ENCODE measurements at places on chromosomes 4 and X.

DNA sequence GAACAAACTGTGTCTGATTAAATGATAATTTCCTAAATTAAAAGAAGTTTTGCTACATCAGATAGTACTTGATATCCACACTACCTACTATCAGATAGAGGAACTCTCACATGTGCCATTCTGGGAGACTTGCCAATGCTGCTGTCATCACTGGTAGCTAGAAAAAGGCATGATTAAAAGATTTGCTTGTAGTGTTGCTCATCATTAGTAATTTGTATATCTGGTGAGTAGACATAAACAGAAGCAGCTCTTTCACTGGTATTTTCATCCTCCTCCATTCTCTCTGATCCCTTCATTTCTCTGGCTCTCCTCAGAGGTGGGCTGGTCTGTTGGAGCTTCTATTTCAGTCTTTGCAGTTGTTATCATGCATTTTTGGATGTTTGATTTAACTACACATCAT lies 56.0 kb downstream of the SPRY1 start:
- DNase-seq, result peak; percentile 63

DNA sequence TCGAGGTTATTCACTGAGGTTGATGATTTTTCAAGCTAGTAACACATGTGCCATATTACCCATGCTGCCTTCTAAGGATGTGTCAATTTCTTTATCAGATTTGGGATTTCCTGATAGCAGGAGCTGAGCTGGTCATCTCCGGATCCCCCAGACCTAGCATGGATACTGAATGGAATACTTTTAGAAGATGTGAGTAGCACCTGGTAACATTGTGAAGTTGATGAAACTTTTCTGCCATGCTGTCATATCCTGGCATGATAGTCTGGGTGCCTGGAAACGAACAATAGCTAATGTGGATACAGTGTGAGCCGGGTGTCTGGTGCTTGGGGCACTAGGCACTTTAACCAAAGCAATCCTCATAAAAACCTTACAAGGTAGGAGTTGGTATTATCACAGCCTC lies 11.0 kb upstream of the CYTL1 start:
- DNase-seq, result no peak

- DNase-seq, result no peak
Observed at GRCh38 chr4:114072781-114073180, 93.3 kb upstream of the ARSJ start.

- DNase-seq, result no peak
Observed at GRCh38 chr4:1770245-1770644, 22.8 kb upstream of the FGFR3 start.

DNA sequence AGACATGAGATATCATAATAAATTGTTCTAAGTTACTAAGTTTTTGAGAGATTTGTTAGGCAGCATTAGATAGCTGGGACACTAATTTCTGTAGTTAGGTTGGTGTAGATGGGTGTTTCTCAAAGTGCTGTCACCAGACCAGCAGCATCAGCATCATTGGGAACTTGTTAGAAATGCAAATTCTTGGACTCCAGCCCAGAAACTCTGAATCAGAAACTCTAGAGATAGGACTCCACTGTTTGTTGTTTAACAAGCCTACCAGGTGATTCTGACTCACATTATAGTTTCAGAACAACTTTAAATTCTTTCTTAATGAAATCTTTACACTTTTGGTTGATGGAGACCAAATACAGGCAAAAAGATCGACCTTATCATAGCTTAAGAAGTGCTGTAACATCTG lies 173.7 kb downstream of the PABPC4L start:
- no peak for DNase-seq

DNA sequence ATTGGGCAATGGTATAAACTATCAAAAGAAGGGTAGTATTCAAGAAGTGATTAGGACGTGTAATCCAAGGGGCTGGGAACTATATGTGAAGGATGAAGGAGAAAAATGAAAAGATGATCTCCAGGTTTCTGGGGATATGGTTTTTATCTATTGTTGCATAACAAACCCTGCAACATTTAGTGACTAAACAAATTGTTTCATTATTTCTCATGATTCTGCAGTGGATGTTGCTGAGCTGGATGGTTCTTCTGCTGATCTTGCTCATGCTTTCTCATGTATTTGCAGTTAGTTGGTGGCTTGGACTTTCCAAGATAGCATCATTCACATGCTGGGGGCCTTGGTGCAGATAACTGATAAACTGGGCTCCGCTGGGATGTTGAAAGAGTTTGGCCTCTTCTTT lies 29.1 kb downstream of the PHOX2B start:
- no peak for DNase-seq

- DNase-seq, result no peak
Observed at GRCh38 chrX:43448688-43449087, 207.4 kb upstream of the MAOA start.

DNA sequence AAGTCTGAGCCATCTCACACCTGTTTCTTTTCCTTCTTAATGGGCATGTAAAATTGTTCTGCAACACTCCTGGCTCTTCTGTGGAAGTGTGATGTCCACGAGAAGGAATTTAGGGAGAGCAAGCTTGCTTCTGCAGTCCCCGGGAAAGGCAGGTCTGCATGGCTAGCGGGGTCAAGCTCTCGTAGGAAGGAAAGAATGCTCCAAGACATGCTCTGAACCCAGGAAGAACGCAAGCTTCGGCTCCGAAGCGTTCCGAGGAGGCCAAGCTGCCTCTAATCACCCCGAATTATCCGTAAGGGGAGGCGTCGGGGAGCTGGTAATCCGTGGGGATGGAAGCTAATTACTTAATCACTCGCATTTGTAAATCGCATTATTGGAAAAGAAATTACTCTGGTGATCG lies 177.7 kb downstream of the CRLF2 start:
- no peak for DNase-seq

- DNase-seq, result no peak
Observed at GRCh38 chr4:109046471-109047201, 255.8 kb downstream of the COL25A1 start.

- peak; percentile 92 for DNase-seq
Observed at GRCh38 chrX:1452516-1453394, at the start of gene ASMTL. ASMTL (minus strand) TSS chrX:1452909; CDS start chrX:1452840, 69 bp downstream.

GRCh38 chr4:1768367-1769034 lies 24.6 kb upstream of the FGFR3 start:
- DNase-seq, result no peak

GRCh38 chrX:108001218-108001814 lies 19.1 kb upstream of the TEX13B start:
- DNase-seq, result peak; percentile 51

DNA sequence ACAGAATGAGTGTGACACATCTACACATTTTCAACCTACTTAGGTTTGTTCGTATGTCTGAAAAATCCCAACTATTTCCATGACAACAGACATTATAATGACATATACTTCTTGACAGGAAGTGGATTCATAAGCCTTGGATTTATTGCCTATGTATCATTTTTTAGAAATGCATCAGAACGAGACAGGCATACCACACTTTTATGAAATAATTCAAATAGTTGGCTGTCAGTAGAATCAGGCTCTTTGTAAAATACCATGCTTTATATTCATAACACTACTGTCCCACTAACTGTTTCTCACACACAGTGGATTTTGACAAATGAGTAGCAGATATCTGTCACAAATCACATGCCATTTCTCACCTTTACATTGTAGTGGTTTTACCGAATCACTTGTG lies 173.2 kb downstream of the BEND2 start:
- DNase-seq, result no peak

DNA sequence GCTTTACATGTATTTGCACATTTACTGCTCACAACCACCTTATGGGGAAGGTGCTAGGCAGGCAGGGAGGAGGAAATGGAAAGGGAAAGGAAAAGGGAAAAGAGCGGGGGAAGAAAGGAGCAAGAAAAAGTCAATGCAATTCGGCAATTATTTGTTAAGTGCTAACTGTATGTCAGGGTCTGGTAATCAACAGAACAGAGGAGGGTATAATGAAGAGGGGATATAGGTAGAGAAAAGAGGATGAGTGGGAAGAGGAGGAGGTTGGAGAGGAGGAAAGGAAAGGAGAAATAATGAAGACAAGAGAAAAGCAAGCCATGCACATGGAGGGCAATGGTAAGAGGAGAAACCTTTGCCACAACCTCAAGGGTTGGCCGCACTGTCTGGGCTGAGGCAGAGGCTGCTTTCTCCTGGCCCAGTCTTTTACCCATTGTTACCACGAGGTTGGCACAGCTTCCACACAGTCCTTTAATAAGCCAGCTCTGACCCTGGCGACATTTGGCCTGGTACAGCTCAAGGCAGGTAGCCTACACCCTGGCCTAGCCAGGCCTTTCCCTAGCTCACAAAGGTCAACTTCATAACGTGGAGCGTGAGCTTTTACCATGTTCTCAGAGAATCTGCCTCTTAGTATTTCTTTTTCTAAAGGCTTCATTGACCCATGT lies 836 bp downstream of the BTK start:
- no peak for DNase-seq

DNA sequence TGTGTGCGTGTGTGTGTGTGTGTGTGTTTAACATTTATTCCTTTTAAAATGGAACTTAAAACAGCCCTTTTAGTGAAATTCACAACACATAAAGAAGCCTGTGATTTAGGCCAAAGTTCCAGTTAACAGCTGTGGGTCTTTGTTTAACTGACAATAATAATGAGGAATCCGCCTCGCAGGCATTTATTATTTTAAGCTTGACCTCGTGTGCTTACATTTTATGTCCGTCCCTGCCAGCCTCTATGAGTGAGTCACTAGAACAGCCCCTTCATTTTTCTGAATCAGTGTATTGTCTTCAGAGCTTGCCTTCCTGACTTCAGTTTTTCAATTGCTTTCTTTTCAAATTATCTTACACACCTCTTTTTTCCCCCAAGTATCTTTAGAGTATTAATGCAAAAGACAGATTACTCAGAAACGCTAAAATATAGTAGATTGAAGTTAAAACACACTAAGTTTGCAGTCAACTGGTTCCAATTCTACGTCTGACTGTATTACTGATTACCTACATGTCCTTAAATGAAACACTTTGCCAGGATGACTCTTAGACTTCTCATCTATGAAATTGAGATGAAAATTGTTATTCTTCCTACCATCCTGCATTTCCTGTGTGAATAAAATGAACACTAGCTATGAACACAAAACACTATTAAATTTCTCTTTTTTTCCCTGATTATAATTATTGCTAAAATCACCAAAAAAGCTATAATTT lies 319.6 kb upstream of the HS3ST1 start:
- no peak for DNase-seq

DNA sequence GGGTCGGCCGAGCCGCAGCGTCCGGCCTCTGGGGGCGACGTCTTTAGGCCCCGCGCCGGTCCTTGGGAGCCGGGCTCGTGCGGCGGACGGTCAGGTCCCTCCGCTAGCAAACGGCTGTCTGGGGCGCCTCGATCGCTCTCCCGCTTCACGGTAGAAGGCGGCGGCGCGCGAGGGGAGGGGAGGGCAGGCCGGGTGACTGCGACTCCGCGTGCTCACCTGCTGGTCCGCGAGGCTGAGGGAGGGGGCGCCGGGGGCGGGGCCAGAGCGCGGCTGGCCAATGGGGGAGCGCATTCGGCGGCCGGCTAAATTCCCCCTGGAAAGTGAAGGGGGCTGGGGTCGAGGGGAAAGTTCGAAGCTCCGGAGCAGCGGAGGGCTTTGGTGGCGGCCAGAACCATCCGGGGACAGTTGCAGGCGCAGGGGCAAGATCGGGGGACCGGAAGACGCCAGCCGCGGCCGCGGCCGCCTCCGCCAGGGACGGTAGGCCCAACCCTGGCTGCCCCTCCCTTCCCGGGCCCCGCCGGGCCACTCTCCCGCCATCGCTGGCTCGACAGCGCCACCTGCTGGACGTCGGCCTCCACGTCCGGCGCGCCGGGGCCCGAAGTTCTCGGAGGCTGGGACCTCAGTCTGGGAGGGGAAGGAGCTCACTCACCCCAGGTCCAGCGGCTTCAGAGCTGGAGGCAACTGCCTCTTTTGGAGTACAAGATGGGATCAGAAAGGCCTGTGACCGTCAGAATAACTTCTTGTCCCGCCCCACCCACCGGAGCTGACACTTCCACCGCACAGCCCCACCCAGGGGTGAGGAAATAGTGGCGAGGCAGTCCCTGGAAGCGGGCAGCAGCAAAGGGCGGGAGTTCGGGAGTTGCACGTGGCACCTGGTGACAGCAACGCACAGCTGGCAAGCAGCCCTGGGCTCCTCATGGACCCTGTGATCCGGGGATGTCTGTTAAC lies 49.9 kb downstream of the ELF4 start:
- DNase-seq, result peak; percentile 76

DNA sequence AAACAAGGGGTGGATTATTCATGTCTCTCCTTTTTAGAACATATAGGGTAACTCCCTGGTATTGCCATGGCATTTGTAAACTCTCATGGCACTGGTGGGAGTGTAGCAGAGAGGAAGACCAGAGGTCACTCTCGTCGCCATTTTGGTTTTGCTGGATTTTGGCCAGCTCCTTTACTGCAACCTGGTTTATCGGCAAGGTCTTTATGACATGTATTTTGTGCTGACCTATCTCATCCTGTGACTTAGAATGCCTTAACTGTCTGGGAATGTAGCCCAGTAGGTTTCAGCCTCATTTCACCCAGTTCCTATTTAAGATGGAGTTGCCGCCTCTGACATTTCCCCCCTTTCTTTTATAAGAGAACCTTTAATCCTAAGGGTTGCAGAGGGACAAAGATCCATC lies 45.8 kb downstream of the MGST2 start:
- no peak for DNase-seq

- peak; percentile 20 for DNase-seq
Observed at GRCh38 chrX:153776611-153777045, 4.2 kb upstream of the SRPK3 start.

DNA sequence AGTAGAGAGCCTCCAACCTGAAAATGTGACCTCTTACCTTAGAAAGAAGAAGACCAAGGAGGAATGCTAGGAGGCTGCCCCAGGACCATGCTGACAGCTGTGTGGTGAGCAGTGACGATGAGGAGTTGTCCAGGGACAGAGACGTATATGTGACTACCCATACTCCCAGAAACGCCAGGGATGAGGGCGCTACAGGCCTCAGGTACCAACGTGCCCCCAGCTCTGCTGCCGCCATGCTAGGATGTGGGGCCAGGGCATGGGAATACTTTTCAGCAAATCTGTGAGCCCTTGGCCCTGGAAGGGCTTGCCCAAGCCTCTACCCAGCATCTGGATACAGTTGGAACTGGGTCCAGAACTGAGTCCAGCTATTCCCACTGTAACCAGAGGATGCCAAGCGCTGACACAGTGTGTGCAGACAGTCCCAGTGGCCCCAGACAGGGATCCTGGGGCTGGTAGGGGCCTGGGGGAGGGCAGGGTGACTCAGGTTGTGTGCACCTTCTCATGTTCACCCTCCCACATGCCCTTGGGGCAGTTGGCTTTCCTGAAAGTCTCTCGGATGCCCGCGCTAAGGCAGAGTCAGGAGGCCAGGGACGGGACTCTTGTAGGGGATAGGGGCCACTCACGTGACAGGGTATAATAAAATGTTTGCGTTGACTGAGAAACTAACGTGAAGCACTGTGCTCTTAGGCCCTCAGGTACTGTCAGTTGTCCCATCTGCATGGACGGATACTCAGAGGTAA lies 23.9 kb upstream of the FAM193A start:
- no peak for DNase-seq

DNA sequence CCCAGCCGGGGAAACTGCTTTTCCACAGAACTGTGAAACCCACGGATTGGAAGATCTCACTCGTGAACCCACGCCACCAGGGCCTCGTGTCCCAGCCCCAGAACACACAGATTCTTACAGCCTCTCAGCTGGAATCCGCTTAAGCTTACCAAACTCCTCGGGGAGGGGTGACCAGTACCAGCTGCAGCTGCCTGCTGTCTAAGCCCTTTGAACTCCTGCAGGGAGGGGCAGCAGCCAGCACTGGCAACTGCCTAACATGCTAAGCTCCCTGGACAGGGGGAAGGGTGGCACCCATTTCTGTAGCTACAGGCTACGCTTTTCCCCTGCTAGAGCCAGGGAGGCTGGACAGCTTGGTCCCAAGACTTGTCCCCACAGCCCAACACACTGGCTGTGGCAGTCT lies 38.4 kb downstream of the TBL1X start:
- DNase-seq, result no peak
